ENCODE measurements at places on chromosomes 16 and 17.

GRCh38 chr16:72162105-72162692, 9.8 kb downstream of the PMFBP1 start:
- DNase-seq: no peak

DNA sequence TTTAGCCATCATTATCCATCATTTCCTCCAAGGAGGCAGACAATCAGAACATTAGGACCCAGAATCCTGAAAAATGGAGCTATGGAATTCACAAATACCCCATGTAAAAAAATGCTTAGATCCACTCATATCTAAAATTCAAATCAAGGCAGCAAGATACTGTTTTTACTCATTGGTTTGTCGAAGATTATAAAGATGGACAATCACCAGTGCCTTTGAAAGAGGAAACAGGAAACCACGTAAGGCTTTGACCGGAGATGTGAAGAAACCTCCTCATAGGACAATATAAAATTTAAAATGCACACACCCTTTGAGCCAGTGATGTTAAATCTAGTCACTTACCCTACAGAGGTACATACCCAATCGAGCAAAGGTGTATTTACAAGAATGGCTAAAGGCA, 130.0 kb downstream of the XYLT1 start:
- DNase-seq: peak; percentile 42

GRCh38 chr17:29616300-29617048, 6.2 kb downstream of the CORO6 start:
- no peak for DNase-seq

- DNase-seq: no peak
These were observed 58.3 kb downstream of the PLD6 start for GRCh38 chr17:17147821-17148220.

DNA sequence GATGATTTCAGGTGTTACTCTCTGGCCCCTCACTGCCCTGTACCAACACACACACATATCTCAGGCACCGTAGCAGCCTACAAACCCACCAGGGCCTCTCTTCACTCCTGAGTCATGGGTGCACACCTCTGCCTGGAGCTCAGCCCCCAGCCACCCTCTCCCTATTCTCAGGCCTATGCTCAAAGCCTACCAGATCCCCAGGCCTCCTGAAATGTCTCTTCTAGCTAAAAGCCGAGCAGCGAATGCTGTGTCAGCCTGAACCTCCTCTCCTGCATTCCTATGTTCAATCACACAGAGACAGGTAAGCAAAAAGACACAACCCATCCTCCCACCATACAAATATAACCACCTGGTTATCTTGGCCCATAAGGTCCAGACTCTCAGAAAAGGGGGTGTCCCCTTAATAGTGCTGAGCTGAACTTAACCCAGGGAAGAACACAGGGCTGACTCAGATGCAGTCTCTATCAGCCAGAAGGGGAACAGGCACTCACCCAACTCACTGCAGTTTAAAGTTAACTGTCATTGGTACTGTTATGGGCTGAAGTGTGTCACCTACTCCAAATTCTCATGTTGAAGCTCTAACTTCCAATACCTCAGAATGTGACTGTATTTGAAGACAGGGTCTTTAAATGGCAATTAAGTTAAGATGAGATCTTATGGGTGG, 62.0 kb upstream of the TEKT3 start:
- no peak for DNase-seq

- no peak for DNase-seq
These were observed 1.4 kb downstream of the MEIOB start for GRCh38 chr16:1870365-1871082.

- DNase-seq: peak; percentile 50
These were observed 787 bp downstream of the ZFPM1 start for GRCh38 chr16:88453611-88454522.

GRCh38 chr16:57184887-57185445, 873 bp downstream of the PSME3IP1 start:
- DNase-seq: no peak

- DNase-seq: peak; percentile 23
These were observed at the start of gene MPP2 for GRCh38 chr17:43907425-43907981. TSS of gene MPP2 (minus strand) at chr17:43907536. CDS start at chr17:43904460, 3,076 bp downstream.

GRCh38 chr16:83954577-83955016, 1.6 kb downstream of the OSGIN1 start:
- DNase-seq: no peak

GRCh38 chr17:35468475-35468874, 19.9 kb upstream of the SLFN13 start:
- no peak for DNase-seq

DNA sequence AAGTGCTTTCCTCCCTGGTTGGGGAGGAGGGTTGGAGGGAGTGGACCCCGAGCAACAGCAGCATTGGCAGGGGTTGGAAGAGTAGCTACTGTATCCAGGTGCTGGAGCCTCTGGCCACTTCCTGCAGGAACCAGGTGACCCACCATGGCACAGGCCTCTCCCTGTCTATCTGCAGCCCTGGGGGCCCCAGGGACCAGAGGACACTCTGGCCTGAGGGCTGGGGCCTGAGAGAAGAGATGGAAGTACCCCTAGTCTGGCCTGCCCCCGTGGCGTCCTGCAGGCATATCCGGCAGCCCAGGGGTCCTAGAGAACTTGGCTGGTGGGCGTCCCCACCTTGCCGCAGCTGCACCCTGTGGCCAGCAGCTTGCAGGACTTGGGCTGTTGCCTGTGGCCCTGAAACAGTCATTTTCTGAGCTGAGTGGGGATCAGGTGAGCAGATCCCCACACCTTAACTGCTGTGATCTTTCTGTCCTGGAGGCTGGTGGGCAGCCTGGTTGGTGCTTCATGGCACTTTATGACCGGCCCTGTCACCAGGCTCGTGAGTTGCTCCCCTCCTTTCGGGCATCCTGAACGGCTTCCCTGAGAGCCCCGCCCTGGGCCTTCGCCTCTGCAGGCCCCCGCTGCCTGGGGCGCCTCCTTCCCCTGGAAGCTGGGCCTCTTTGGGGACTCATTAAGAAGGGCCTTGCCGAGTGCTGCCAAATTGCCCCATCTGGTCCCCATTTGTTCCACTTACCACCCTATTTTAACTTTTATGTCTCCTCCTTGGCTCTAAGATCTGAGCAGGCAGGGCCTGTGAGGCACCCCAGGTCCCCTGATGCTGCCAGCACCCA, 298.6 kb downstream of the SEC14L1 start:
- DNase-seq: no peak

- DNase-seq: no peak
These were observed 112.5 kb downstream of the MAP2K4 start for GRCh38 chr17:12133183-12133582.

GRCh38 chr17:70434536-70435490, 265.5 kb downstream of the KCNJ2 start:
- DNase-seq: no peak

- DNase-seq: no peak
These were observed 116.8 kb downstream of the ANKRD11 start for GRCh38 chr16:89373355-89374110.

GRCh38 chr17:17609121-17609520, 17.6 kb upstream of the PEMT start:
- DNase-seq: no peak

DNA sequence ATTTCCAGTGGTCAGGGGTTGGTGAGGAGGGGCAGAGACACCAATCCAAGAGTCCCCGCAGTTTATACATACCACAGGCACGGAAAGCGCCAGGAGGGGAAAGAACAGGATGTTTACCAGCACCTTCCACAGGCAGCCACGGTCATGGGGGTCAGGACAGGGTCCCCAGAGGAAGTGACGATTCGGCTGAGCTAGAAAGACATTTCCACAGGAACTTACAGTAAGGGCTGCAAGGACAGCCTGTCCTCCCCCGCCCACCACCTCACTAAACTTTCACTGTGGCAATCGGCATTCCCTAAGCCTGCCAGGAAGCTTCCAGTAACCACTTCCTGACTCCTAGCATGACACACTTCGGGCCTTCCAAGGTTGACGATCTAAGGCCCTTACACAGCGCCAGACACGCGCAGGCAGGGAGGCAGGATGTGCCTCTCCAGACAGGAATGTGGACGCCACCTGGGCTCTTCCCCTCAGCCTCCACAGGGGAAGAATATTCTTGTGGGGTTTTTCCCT, 1.2 kb upstream of the MT2A start:
- DNase-seq: no peak

- no peak for DNase-seq
These were observed 1.6 kb downstream of the CA7 start for GRCh38 chr16:66845791-66846221.

- no peak for DNase-seq
These were observed 34.2 kb upstream of the NLRP1 start for GRCh38 chr17:5618476-5618875.

DNA sequence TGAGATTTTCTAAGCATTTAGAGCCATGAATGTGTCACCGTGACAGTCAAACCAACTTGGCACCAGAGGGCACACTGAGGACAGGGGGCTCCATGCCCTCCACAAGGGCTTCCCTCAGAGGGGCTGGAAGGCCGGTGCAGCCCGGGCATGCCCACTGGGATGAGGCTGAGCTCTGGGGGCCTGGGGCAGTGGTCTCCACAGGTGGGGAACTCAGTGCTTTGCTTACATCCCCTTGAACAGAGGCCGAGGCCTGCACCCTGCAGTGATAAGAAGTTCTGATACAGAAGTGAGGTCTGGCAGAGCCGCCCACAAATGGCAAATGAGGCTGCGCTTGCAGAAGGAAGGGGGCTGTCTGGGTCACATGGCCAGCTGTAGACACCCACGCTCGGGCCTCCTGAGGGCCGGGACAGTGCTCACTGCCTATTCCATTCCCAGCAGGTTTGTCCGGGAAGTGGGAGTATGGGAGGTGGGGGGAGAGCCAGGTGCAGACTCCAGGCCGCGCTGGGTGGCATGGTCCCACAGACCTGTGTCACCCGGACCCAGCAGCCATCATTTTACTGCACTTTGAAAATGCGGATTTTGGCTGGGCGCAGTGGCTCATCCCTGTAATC, 116.8 kb upstream of the CREBBP start:
- no peak for DNase-seq

DNA sequence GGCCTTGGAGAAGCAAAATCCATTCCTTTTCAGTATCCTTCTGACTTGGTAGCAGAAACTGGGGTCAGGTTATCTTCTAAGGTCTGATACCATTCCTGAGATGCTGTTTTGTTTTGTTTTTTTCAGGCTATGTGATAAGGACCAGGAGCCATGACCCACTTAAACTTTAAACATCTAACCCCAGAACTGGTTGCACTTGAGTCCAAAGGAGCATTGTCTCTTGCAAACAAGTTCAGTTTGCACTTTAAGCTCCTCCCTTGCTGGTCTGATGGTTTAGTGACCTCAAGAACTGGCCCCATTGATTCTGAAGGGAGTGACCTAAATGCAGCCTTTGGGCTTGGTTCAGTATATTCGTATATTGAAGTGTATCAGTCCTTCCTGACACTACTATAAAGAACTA, 75.2 kb downstream of the ERCC4 start:
- no peak for DNase-seq

DNA sequence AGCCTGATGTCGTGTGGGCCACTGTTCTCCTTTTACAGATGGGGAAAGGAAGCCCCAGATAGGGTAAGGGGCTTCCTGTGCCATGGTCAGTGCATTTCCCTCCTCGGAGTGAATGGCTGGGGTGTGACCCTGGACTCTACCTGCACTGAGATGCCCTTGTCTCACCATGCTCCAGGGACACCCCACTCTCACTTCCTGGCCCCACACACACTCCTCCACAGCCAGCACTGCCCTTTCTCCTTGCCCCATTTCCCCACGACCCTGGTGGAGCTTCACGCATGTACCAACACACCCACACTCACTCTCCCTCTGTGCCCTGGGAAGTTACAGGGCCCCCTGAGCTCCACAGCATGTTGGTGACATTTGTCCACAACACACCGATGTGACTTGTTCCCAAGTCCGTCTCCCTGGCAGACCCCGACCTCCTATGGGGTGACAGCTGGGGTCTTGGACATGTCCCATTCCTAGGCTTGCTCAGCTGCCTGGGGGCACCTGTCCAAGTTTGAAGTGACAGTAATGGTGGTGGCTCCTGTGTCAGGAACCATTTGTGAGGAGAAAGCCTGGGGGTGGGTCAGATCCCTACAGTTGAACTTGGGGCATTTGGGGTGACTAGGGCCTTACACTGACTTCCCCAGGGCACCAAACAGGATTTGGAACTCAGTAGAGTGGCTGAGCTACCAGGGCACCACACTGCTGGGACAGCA, 47.4 kb downstream of the PECAM1 start:
- no peak for DNase-seq

GRCh38 chr17:18158022-18158600, 25.5 kb upstream of the ALKBH5 start:
- peak; percentile 92 for DNase-seq

DNA sequence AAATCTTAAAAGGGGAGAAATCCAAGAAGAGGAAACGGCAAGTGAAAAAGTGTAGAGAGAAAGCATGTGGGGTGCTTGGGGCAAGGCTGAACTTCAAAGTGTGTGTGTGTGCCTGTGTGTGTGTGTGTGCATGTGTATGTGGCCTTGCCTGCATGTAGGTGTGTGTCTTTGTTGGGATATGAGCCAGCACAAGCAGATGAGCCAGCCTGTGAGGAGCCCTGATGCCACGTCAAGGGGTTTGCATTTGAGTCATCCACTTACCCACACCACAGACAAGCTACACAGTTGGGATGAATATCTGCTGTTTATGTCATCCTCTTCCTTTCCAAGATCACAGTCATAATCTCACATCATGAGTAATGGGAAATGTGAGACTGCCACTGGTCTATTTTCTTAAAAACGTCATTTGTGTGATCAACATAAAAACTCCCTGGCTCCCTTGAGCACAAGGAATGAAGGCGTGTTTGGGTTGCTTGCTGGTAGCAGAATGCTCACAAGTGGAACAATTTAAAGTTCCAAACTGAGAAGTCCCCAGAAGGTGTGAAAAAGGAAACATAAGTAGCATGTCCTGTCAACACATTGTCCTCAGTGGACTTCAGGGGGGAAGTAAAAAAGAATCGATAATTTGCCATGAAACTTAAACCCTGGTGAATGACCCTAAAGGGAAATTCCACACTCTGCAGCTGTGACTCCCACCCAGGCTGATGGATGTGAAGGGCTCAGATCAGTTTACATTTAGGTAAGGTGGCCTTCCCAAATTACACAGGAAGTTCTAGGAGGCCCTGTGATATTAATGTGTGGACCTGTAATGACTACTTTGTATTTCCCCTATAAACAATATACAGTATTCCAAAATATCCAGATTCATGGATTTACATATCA, 14.7 kb downstream of the KCTD19 start:
- peak; percentile 99 for DNase-seq

GRCh38 chr16:351804-352520, 561 bp downstream of the AXIN1 start:
- no peak for DNase-seq

All from activated CD4-positive, alpha-beta T cell treated with anti-CD3 and anti-CD28 coated beads, Interleukin-10, Interleukin-2, amounts not matched to agents 100 ng/mL and 50 ng/mL, durations not matched to agents 16 hours and 8 hours (primary cell).